ENCODE measurements at places on chromosomes 5 and 9.

DNA sequence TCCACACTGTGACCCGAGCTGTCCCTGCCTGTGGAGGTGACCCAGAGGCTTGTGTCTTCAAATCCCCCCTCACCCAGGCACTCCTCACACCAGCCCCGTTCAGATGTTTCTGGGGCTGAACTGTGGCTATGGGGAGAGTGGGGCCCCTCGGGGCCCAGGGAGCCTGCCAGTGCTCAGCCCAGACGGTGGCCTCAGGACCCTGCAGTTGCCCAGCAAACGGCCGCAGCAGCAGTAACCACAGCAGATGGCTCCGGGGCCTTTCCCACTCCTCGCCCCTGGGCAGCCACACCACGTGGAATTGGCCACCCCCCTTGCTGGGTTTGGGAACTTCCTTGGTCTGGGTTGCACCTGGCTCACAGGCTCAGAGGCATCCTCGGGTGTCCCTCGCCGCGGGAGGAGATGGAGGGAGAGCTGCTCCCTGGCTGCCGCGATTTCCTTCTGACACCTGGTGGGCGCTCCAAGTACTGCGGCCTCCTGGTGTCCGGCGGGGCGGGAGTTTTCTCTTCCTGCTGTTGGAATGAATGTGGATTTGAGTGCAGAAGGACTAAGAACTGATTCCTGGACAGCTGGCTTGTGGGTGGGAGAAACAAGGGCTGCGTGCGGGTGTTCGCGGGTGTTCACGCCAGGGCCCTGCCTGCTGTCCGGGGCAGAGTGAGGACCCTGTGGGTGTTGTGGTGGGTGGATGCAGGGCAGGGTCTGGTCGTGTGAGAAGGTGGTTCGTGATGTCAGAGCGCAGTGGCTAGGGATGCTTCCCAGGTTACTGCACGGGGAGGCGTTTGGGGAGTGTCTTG is 97.5 kb downstream of the COL5A1 start:
- DNase-seq = peak; percentile 24

DNA sequence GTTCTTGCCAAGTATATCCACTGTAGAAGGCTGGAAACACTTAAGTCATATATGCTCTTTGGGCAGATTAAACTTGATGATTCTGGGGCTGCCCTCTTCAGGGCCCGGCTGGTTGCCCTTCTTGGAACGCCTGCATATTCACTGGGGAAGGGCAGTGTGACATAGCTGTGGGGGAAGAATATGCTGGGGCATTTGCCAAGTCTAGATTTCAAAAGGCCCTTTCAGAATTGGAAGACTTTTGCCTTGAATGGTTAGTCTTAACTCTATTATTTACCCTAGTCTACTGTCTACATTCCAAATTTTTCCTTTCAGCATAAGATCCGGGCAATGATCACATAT is 161.2 kb upstream of the PITX1 start:
- no peak for DNase-seq

- DNase-seq = no peak
Measured at GRCh38 chr9:36987409-36987808, 46.7 kb downstream of the PAX5 start.

GRCh38 chr5:98489021-98489420 is 284.4 kb upstream of the RGMB start:
- no peak for DNase-seq

- DNase-seq = no peak
Measured at GRCh38 chr5:8360012-8360411, 491.1 kb downstream of the MTRR start.

- no peak for DNase-seq
Measured at GRCh38 chr9:116218399-116218798, 64.8 kb downstream of the PAPPA start.

DNA sequence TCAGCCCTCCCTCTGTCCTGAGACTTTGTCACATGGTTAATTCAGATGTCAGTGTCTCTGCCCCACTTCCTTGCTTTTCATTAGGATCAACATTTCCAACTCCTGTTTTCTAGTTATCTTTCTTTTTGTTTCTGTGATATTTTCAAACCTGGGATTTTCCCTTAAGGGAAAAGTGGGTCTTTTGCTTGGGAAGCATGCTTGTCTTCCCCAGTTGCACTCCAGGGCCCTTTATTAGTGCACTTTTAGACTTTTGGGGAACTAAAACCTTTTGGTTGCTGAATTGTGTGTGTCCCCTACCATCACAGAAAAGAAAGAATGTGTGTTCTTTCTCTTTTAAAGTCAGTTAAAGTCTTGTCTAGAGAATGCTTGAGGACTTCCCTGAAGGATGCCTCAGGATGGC is 18.4 kb upstream of the GDNF start:
- DNase-seq = no peak

DNA sequence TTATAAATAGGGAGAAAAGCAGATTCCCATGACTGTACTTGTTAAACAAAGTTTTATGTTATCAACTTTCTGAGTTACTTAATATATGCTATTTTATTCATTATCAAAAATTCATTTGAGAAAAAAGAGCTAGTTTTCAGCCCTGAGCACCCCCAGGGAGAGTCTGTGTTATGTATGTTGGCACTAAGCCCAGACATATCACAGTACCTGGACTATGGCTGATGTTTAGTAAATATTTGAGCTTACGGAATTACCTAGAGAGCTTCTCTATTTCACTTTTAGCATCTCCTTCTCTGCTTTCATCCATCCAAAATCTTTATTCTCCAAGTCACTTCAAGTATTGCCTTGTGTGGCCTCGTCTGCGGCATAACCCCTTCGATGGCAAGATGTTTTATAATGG is 225.9 kb upstream of the PCSK5 start:
- DNase-seq = no peak

- DNase-seq = no peak
Measured at GRCh38 chr9:36306471-36307306, 48.4 kb upstream of the GNE start.

DNA sequence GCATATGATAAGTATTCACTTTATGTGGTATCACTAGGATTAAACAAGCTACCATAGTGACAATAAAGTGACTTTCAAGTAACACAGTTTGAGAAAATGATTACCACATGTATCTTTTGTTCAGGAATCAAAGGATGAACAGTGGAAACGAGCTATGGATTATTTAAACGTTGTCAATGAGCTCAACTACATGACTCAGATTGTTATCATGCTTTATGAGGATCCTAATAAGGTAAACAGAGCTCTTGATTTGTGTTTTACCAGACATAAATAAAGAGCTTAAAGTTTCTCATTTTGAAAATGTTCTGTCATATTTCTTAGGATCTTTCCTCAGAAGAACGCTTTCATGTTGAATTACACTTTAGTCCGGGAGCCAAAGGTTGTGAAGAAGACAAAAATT is 57.4 kb downstream of the PPIP5K2 start:
- DNase-seq = no peak

- no peak for DNase-seq
Measured at GRCh38 chr9:106283769-106284168, 579.2 kb upstream of the ZNF462 start.

DNA sequence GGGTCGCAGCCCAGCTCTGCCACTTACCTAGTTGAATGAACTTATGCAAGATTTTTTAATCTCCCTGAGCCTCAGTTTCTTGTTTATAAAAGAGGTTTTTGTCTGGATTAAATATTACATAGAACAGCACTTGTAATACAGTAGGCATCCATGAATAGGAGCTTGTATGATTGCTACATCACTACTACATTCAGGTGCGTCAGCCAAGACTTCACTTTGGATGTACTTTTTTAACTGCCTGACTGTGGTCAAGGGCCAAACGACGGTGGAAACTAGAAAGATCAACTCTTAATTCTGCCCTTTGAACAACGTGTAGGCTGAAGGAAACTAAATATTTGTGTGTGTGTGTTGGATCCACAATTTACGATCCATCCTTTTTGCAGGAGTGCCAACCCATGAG is 172.8 kb downstream of the RFK start:
- DNase-seq = no peak

- no peak for DNase-seq
Measured at GRCh38 chr9:38761339-38761738, 41.4 kb upstream of the FAM240B start.

DNA sequence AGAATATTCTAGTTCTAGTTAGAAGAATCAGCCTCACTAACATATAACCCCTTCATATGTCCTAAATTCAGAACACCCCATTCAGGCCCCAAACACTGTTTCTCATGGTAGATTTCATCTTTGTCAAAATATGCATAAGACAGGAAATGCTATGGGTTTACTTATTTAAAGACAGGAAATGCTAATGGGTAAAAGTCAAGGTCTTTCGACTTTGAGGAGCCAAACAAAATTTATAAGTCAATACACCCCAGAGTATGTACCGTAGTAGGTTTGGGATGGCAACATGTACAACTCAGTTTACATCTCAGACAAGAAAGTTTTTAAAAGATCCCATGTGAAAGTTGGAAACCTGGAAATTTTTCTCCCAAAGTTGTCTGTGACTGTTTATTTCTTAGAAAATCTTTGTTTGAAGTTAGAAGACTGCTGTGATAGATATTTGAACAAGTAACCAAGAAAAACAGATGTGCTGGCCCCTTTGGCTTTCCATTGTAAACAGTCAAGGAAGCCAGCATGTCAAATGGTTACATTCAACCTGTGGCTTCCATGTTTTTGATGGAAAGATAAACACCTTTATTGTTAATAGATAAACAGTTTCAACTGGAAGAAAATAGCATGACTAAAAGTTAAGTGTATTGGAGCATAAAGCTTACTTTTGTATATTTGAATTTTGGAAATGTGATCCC is 102.2 kb downstream of the INIP start:
- DNase-seq = no peak

GRCh38 chr9:127129718-127130085 is 7.3 kb upstream of the ANGPTL2 start:
- DNase-seq = no peak

DNA sequence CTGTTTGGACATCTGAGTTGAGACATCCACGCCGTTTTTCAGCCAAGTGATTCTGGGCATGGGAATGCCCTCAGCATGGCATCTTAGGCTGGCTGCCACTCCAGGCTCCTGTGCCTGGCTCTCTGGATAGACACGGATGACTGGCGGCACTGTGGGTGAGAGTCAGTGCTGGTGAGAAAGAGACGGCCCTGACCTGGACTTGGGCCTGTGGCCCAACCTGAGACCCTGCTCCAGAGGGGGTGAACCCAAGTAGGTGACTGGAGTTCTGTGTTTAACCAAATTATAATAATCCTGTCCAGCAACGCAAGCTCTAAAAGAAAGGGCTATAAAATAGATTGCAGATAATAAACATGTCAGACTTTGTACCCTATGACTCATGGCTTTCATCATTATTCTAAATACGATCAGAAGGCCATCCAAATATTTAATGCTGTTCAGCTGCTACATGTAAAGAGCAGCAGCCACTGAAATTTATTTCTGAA is 173.9 kb downstream of the HSPA4 start:
- DNase-seq = no peak

GRCh38 chr5:137606401-137606800 is 107.3 kb upstream of the SPOCK1 start:
- DNase-seq = no peak

GRCh38 chr5:150214289-150214688 is 24.4 kb downstream of the SLC6A7 start:
- no peak for DNase-seq

DNA sequence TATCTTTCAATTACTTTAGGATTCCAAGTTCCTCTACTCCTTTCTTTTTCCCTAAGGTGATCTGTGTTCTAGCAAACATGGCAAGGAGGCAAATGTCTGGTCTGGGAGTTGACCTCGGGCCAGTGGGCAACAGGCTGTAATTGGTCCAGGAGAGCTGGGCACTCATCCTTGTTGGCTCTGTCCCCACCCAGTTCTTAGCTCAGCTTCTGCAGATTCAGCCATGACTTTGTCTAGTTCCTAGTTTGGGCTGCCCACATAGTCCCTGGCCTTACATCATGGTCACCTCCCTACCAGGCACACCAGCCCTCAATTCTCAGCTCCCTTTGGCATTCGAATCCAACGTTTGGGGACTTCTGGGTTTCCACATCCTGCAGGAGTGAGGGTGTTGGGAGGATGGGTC is 92.1 kb upstream of the DAP start:
- DNase-seq = no peak

GRCh38 chr5:142316681-142317080 is 8.1 kb downstream of the SPRY4 start:
- no peak for DNase-seq

DNA sequence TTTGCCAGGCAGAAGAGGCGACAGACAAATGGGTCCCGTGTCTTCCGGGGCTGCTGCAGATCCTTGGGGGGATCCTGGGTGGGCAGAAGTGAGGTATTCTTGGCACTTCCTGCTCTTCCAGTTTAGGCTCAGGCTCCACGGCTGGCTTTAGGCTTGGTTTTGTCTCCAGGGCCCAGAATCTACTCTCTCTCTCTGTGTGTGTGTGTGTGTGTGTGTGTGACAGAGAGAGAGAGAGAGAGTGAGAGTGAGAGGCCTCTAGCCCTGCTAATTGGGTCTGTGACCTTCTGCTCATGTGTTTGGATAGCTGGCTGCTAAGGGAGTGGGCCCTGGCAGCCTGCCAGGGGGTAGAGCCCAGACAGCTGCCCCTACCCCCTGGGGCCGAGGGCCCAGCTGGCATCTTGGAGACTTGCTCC is 39.3 kb downstream of the CRB2 start:
- DNase-seq = no peak

DNA sequence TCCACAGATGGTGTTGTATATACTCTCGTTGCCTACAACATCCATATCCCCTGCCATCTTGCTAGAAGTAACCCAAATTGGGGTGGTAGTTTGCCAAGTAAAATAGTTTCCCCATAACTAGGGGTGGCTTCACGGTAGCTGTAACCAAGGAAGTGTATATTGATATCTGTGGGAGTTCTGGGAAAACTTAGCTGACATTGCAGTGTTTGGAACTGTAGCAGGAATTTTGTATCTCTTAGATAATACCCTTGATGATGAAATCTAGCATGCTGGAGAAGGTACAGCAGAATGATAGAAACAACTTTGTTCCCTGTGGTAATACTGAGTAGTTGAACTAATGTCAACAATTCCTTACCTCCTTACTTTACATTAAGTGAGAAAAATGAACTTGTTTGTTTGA is 29.8 kb downstream of the FBXL7 start:
- no peak for DNase-seq

Data from activated naive CD4-positive, alpha-beta T cell (primary cell).